AML-193 (cell line): ENCODE measurements at places on chromosomes 2 and 18.
A peak's percentile ranks its signal among the peaks of the same experiment; 100 is the strongest.

GRCh38 chr18:58723810-58724602, 52.7 kb downstream of the MALT1 start:
- no peak for DNase-seq

DNA sequence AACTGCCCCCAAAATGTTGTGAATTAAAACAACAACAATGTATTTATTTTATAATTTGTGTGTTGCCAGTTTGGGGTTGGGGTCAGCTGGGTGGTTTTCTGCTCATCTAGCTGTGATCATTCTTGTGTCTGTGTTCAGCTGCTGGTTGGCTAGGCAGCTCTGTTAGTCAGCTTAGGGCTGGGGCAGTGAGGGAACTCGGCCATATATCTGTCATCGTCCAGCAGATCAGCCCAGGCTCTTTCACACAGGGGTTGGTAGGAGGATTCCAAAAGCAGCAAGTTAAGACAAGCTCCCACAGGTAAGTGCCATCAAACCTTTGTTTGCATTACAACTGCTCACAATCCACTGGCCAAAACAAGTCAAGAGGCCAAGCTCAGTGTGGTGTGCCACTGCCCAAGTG, 121.5 kb downstream of the LPIN1 start:
- DNase-seq = no peak

- DNase-seq = no peak
Observed at GRCh38 chr2:6072276-6072675, 380.1 kb downstream of the SOX11 start.

DNA sequence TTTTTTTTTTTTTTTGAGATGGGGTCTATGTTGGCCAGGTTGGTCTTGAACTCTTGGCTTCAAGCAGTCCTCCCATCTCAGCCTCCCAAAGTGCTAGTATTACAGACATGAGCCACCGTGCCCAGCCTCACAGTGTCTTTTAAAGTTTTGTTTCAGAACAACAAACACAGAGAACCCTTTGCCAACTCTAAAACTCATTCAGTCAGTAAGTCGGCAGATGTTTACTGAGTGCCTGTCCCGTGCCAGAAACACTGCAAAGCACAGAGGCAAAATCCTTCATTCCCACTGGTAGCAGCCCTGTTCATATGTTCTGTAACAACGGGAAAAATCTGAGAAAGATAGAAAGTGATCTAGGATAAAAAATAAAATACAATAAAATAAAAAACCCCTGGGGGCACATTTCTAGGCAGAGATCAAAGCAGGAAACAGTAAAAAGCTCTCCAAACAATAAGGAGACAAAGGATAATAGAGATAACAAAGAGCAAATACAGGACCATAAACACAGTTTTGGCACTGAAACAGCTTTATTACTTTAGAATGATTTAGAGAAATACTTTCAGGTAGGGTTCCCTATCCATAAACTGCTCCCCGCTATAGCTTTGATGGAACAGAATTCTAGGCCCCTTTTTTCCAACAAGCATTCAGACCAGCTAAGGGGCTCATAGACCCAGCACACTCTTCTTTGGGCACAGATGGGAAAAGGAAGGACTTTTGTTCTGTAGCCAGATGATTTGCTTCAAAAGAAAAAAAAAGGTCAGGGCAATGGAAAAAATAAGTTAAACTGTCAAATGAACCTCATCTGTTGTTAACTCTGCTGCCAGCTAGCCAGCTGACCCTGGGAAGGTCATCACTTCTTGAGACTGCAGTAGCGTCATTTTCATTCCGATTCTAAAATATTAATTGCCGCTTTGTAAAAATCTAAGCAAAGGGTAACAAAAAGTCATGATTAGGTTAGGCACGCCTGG, 212.3 kb downstream of the CDH20 start:
- no peak for DNase-seq

GRCh38 chr18:25253779-25254178, 98.2 kb downstream of the ZNF521 start:
- no peak for DNase-seq

DNA sequence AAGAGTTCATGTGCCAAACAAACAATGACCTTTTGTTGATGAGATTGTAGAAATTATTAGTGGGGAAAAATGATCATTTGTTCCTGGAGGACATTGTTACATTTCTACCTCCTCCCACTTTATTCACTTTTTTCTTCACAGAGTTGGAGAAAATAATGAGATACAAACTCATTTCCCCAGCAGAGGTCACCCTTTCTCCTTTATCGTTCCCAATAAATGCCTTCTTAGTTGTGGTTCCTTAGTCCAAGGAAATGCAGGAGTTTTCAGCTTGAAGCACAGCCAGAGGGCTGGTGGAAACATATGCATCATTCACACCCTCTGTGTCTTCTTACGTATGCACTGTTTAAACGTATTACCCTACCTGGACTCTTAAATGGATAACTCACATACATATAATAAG, 108.8 kb downstream of the SLC4A3 start:
- DNase-seq = peak; percentile 23

DNA sequence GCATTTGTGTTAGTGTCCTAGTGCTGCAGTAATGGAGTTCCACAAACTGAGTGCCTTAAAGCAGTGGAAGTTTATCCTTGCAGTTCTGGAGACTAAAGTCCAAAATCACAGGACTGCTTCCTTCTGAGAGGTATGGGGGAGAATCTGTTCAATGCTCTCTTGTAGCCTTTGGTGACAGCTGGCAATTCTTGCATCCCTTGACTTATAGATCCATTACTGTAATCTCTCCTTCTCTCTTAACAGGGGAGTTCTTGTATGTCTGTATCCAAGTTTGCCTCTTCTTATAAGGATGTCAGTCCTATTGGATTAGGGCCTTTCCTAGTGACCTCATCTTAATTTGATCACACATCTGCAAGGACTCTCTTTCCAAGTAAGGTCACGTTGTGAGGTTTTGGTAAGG, 69.9 kb downstream of the XRCC5 start:
- DNase-seq = no peak

GRCh38 chr18:56973487-56973886, 173.4 kb upstream of the BOD1L2 start:
- no peak for DNase-seq

GRCh38 chr2:69221960-69222751, 164.9 kb downstream of the GFPT1 start:
- no peak for DNase-seq

- DNase-seq = no peak
Observed at GRCh38 chr2:200658278-200658864, 72.6 kb downstream of the AOX1 start.

- DNase-seq = no peak
Observed at GRCh38 chr2:64173156-64174135, 29.2 kb upstream of the PELI1 start.
